NCI-H446 treated with DMSO at 0.1 percent for 48 hours (cell line): ENCODE measurements at places on chromosomes 5 and 9.
A peak's percentile ranks its signal among the peaks of the same experiment; 100 is the strongest.

DNA sequence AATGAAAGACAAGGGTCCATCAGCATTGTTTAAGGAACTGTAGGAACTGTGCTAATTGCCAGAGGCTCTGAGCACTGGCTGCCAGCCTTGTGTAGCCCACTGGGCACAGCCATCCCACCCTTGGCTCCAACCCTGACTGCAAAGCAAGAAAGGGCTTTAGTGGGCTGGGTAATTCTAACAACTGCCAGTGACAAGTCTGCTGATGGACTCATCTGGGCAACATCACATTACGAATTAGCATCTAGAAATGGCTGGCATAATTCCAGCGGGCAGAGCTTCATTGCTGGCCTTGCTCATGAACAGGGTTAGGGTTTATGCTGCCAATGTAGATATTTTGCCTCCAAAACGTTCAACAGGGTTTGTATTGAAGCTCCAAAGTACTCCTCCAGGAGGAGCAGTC lies 326.9 kb downstream of the ARHGEF28 start:
- peak; percentile 99 for DNase-seq

- DNase-seq: no peak
Measured at GRCh38 chr9:137480686-137481683, 21.9 kb upstream of the NSMF start.

DNA sequence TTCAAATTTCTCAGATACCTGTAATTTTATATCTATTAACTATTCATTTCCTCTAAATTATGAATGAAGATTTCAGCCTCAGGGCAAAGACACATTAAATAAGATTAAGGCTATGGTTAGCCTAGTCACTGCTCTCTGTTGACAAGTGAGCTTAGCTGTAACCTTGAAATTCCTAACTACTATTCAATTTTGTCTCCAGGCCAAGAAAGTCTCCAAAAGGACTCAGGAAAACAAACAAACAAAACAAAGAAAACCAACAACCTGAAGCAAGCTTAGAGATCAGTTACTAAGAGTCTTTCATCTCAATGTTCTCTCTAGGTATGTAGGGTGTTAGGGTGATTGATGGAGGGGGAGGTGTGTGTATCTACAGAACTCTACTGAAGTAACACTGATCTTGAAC lies 9.6 kb upstream of the CTNNAL1 start:
- no peak for DNase-seq

- no peak for DNase-seq
Measured at GRCh38 chr5:137792303-137792702, 38.1 kb upstream of the HNRNPA0 start.

- no peak for DNase-seq
Measured at GRCh38 chr9:61673664-61674381, 484.0 kb downstream of the SPATA31A7 start.

GRCh38 chr5:39469176-39469575 lies 44.4 kb upstream of the DAB2 start:
- DNase-seq: no peak

DNA sequence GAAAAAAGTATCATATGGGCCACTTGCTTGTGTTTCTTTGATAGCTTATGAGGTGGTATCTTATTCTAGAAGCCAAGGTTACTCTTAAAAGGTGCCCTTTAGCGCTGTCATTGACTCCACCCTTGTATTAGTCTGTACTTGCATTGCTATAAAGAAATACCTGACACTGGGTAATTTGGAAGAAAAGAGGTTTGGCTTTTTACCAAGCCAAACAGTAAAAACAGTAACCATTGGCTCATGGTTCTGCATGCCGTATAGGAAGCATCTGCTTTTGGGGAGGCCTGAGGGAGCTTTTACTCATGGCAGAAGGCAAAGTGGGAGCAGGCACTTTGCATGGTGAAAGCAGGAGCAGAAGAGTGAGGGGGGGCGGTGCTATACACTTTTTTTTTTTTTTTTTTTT lies 87.4 kb downstream of the TEK start:
- no peak for DNase-seq
